Panc1 (cell line): ENCODE measurements at places on chromosomes 3 and 15. TPM values are rescaled to one million over a fixed set of nuclear protein-coding genes. Genes with fewer than 3 reads are reported as not detected.

Gene AMIGO3
- total RNA-seq = 0.72 TPM

Gene HHATL
- not detected for total RNA-seq

Gene GPR171
- total RNA-seq = not detected

Gene TGFBR2
- total RNA-seq = 45.9 TPM

Gene TRPM1
- total RNA-seq = not detected

Gene LIPC
- total RNA-seq = not detected

Gene PLXNB1
- total RNA-seq = 22.8 TPM

Gene FGD5
- 0.77 TPM for total RNA-seq

Gene IGSF11
- 0.33 TPM for total RNA-seq

DNA sequence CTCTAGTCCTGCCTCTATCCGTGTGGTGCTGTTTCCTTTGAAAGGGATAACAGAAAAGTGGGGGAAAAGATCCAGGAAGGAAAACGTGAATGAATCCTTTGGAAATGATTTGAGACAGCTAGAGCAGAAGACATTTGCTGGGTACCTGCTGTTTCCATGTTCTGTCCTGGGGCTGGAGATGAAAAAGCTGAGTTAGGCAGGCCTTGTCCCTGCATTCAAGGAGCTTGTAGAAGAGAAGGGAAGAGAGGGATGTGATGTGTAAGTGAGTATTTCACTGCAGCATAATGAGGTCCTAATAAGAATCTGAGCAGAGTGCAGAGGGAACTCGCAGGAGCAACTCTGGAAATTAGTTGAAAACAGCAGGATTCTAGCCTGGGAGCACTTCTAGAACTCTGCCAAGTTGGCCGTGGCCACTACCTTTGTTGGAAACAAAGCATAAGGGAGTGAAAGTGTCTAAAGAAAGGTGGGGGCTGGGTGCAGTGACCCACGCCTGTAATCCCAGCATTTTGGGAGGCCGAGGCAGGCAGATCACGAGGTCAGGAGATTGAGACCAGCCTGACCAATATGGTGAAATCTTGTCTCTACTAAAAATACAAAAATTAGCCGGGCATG lies 13.8 kb upstream of the SEMA4B start:
- DNase-seq = no peak

- DNase-seq = no peak
Observed at GRCh38 chr3:52193065-52193464, 4.9 kb upstream of the ALAS1 start.

DNA sequence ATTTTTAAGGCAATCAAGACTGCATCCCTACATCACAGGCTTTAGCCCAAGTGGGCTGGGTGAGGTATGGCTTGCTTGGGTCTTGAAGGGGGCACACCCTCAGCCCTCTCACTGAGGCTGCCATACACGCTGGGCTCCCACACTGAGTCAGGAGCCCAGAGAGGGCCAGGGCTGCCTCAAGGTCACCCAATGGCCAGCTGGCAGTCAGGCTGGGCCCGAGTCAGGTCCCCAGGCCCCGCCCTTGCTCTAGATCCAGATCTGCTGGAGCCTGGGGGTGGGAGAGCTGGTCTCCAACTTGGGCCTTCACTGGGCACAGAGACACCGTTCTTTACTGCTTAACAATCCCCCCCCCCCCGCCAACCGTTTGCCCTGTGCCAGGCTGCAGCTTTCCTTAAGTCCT lies 88.1 kb downstream of the IQSEC1 start:
- no peak for DNase-seq

GRCh38 chr3:31721676-31722075 lies 189.0 kb downstream of the STT3B start:
- no peak for DNase-seq

DNA sequence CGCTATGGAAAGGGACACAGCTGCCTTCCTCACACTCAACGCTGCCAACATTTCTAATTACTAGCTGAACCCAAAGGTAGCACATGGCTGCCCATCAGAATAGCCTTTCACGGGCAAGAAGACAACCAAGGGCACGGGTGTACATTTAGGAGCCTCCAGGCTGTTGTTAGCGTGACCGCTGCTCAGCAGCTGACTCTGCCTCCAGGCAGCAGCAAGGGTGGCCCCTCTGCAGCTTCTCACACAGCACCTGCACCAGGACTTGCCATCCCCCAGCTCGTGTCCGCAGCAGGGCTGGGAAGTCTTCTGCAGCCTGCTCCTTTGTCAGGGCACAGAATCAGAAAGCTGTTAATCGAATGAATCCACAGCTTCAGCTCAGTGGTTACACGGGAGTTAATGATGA lies 146.8 kb downstream of the ADAMTS17 start:
- DNase-seq = no peak

DNA sequence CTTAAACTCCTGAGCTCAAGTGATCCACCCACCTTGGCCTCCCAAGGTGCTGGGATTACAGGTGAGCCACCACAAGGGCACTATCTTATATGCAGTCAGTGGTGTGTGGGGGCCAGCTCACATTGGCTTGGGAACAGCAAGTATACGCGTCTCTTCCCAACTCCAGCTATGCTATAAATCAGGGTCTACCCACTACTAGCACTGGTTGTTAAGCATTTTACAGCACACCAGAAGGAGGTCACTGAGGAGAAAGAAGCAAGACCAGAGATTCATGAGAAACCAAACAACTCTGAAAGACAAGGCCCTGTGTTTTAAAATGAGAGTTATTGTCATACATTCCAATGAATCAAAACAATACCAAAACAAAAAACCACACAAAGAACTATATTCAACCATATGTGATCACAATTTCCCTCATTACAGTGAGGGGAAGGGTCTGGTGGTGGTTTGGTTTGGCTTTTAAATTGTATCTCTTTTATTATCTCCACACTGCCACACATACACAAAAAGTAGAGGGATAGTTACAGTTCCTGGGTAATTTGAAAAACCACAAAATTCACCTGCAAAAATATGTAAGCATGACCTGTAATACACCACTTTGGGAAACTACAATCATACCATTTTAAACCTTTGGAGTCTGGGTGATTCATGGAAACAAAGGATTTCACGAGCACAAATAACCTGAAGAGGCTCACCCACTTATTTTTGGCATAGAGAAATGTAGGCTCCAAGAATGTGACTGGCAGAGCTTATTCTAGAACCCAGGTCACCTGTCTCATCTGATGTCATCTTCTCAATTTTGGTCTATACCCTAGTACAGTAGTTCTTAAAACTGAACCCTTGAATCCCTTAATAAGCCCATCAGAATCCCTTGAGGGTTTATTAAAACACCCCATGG lies 5.2 kb downstream of the MAGI1 start:
- DNase-seq = no peak

GRCh38 chr3:171354049-171354705 lies 106.0 kb downstream of the TNIK start:
- no peak for DNase-seq

- DNase-seq = no peak
Observed at GRCh38 chr3:119825820-119826219, 43.9 kb downstream of the NR1I2 start.

GRCh38 chr3:178381555-178381954 lies 154.7 kb upstream of the KCNMB2 start:
- no peak for DNase-seq

GRCh38 chr15:101476756-101477155 lies 12.8 kb downstream of the PCSK6 start:
- DNase-seq = no peak

DNA sequence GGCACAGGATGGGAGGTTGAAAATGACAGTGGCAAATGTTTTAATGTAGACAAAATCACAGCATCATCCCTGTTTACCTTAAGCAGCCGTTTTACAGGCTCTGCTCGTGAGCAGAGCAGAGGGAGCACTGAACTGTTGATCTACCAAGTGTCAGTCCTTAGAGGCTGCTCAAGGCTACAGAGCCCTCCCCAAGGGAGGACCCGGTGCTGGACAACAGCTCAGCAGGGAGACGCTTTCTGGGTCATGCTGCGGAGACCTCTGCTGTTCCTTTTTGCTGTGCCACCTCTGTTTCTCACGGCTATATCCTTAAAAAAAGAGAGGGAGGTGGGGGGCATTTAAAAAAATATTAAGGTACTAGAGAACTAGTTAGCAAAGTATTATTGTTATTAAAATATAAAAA lies 400.2 kb downstream of the GABRB3 start:
- no peak for DNase-seq

DNA sequence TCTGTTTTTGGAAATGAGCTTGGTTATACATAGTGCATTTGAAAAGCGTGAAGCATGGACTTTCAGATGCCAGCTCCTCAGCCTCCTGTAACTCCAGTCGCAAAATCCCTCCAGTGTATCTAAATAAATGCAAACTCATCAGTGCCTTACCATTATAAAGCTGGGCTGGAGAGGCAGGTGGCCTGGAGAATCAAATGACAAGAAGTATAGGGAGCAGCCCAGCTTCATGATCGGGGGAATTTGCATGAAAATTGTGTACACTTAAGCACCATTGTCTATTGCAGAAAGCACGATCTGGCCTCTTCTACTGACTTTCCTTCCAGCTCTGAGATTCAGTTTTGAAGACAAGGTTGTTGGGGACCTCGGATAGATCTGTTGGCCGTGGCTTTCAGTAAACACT lies 71.7 kb downstream of the IGF1R start:
- DNase-seq = no peak

- DNase-seq = no peak
Observed at GRCh38 chr15:65194826-65195547, 9.8 kb upstream of the CLPX start.

DNA sequence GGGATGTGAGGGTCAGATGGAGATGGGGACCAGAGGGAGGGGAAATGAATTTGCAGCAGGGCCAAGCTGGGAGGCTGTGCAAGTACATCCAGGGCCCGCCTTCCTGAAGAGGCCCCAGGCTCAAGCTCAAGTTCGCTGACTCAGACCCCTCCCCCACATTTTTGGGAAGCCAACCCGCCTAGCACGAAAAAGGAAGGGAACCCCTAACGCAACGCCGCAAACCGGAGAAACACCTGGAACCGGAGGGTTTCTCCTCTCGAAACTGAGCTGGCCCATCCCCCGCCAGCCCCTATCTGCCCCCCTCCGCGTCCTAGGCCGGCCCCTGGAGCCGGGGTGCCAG lies 624 bp downstream of the AP3B2 start:
- no peak for DNase-seq

DNA sequence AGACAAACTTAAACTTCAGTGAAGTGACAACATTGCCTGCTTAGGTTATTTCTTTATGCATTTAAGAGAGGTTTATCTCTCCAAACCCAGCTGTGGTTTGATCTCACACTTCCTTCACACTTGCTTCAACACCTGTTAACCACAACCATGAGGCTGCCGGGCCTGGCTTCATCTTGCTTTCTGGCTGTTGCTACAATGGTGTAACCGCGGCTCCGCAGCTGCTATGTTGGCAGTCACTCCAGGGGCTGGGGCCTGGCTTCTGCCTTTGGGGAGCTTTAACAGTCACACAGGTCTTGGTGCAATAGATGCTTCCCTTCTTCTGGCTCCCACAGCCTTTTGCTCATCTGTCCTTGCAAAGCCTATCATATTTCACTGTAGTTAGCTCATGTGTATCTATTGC lies 72.9 kb upstream of the MNS1 start:
- no peak for DNase-seq

DNA sequence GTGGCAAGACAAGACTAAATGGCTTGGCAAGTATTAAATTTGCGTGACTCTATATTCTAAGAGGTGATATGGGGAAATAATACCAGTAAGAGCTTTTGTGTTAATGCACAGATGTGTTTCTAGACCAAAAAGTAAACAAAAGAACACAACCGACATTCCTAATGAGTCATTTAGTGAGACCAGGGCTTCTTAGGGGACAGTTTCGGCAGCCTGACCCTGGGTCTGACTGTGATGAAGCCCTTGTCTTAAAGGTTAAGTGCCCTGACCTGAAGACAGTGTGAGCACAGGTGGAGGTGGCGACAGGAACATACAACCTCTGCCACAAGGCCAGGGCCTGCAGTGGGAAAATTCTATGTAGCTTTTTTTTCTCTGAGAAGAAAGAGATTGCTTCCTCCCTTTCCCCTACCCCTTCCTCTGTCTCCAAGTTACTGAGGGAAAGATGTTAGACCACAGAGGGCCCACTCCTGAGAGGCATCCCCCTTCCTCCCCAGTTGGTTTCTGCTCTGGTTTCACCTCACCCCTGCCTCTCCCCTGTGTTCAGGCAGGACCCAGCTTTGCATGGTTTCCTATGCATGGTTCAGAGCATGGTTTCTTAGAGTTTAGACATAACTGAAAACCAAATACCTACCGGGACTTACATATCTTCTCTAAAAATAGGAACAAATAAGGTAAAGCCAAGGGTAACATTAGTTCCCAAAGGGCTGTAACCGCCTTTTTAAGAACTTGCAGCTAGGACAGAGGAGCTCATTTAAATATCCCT lies 24.8 kb upstream of the CMTM7 start:
- no peak for DNase-seq

DNA sequence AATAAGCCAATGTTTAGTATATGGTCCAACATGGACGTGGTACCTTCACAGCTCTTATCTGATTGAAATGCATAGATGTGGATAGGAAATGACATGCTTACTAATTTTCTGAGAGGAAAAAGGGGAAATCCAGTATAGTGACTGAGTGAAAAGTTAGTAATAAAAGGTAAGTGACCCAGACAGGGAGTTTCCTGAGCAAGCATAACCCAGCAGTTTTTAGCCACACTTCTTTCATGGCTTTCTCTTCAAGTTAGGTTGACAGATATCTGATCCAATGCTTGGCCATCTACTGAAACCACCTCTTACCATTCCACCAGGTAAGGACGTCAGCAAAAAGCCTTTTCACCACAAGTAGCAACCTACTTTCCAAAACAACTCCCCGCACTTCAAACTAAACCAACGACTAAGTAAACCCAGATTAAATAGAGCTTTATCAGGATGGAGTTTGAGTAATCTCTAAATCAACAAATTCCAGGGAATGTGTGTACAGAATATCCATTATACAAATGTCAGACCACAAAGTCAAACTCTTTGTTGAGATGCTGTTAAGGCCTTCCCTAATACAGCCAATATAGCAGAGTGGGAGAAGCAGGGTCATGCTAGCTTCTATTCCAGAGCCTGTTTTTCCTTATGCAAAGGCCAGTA lies 329.7 kb downstream of the RORA start:
- no peak for DNase-seq

DNA sequence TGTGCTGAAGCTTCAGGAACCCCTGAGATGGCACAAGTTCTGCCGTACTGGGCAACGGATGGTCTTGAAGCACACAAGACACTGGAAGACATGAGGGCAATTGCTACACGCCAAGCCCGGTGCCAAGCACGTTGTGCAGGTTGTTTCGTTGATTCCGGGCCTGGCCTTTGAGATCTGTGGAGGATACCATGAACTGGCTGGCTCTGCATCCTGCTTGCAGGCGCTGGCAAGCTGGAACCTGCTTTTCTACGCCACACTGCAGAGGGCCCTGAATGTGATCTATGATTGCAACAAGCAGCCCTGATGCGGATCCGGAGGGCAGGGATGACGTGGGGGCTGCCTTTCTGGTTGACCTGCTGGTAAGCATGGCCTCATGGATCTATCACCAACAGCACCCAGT lies 262.5 kb upstream of the ATP10A start:
- DNase-seq = no peak

GRCh38 chr3:98039322-98040024 lies 4.4 kb upstream of the GABRR3 start:
- DNase-seq = peak; percentile 87

- no peak for DNase-seq
Observed at GRCh38 chr3:119357190-119357589, 63.0 kb downstream of the ARHGAP31 start.

GRCh38 chr3:28982906-28983305 lies 298.0 kb upstream of the RBMS3 start:
- DNase-seq = no peak
